ENCODE measurements at places on chromosomes 7 and 10. TPM values are rescaled to one million over a fixed set of nuclear protein-coding genes. Genes with fewer than 3 reads are reported as not detected.

The MORN4 gene
- 18.5 TPM for polyA plus RNA-seq

The COL13A1 gene
- polyA plus RNA-seq = 55.5 TPM

The PNLIPRP3 gene
- polyA plus RNA-seq = not detected

The MYOZ1 gene
- 3.9 TPM for polyA plus RNA-seq

DNA sequence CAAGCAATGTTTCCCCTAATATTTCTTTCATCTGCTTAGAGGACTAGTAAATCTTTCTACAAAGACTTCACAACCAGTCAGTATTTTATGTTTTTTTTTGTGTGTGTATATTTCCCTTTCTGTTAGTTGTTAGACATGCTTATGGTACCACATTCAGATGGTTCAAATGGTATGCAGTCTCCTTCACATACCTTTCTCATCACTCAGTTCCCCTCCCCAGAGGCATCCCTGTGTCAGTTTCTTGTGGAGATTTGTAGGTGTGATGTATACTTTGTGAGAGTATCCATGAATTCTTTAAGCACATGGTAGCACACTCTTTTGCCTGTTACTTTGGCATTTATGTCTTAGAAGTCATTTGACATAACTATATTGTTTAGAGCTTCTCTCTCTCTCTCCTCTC, 4.4 kb downstream of the ZNF485 start:
- no peak for DNase-seq

DNA sequence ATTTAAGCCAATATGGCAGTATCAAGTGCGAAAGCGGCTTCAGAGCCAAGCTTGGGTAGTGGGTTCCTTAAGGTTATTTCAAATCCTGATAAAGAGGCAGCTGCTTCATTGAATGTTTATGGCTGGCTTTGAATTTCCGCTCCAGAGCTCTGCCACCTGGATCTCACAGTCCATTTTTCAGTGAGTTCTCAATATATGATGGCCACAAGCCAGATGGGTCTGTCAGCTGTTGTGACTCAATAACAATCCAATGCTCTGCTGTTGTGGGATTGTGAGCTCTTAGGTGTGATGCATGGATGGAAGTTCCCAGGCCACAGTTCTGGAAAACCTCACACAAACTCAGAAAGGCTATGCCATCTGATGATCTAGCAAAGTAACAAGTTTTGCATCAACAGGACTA, 743.8 kb upstream of the LRRN3 start:
- DNase-seq = no peak

- no peak for DNase-seq
Measured at GRCh38 chr10:52410916-52411315, 96.8 kb downstream of the DKK1 start.

GRCh38 chr10:69057261-69057950, 30.5 kb upstream of the SRGN start:
- no peak for DNase-seq

GRCh38 chr7:102967798-102968197, 55.0 kb downstream of the LRRC17 start:
- no peak for DNase-seq

- DNase-seq = no peak
Measured at GRCh38 chr10:101778781-101779543, 3.0 kb upstream of the FGF8 start.

- DNase-seq = no peak
Measured at GRCh38 chr7:87361320-87361719, 15.9 kb downstream of the CROT start.

DNA sequence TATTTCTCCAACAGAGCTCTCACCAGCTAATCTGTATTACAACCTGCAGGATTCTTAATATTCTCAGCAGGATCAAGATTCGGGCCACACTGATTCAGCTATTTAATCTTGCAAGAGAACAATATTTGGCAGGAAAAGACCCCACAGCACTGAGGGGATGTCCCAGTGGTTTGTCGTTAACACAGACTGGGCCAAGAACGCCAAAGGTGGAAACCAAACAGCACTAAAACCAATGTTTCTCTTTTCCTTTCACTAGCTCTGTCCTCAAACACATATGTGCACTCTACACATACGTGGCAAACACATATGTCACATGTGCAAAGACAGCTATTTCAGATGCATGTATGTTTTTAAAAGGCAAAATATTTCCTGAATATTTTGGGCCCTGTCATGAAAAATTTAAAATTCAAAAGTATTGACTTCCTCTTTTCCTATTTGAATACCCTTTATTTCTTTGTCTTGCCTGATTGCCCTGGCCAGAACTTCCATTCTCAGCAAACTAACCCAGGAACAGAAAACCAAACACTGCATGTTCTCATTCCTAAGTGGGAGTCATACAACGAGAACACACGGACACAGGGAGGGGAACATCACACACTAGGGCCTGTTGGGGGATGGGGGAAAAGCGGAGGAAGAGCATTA, 51.7 kb upstream of the NEBL start:
- DNase-seq = no peak

Data from right lung (tissue), 10 donors.